ENCODE measurements at places on chromosomes 7 and 10. TPM values are rescaled to one million over a fixed set of nuclear protein-coding genes. Genes with fewer than 3 reads are reported as not detected.
A peak's percentile ranks its signal among the peaks of the same experiment; 100 is the strongest.

Gene ZNF503
- 5.2 TPM for polyA plus RNA-seq

Gene POLD2
- 150 TPM for polyA plus RNA-seq

GRCh38 chr7:94396596-94396995 lies 1.9 kb downstream of the COL1A2 start:
- peaks cover 26% of the 10 kb centered on the region for H3K4me1 ChIP-seq
- H3K36me3 ChIP-seq, result no peaks in the 10 kb centered on the region
- H3K27ac ChIP-seq, result peak overlapping the region; percentile 7
- H3K27me3 ChIP-seq, result peaks cover 4% of the 10 kb centered on the region
- H3K4me3 ChIP-seq, result peak overlapping the region; percentile 57

- H3K27me3 ChIP-seq, result no peaks in the 10 kb centered on the region
- H3K27ac ChIP-seq, result no peak overlapping the region
- no peaks in the 10 kb centered on the region for H3K36me3 ChIP-seq
- no peaks in the 10 kb centered on the region for H3K4me1 ChIP-seq
- no peak overlapping the region for H3K4me3 ChIP-seq
Observed at GRCh38 chr10:51288511-51288910, 214.2 kb downstream of the PRKG1 start.
